ENCODE measurements at places on chromosomes 2 and 18.
A peak's percentile ranks its signal among the peaks of the same experiment; 100 is the strongest.

DNA sequence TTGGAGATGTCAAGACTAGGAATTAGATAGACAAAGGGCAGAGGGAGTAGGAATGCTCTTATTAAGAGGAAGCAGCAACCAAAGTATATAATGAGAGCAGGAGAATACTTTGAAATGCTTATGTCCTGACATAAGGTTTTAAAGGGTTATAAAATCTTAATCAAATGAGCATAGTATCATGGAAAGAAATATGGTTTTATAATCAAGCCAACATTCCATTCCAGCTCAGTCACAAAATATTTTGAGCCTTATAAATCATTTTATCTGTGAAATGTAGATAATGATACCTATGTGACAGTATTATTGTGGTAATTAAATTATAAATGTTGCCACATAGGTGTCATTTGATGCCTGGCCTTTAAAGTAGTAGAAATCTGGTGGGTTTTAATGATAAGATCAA is 17.6 kb downstream of the VSNL1 start:
- peak; percentile 7 for DNase-seq

DNA sequence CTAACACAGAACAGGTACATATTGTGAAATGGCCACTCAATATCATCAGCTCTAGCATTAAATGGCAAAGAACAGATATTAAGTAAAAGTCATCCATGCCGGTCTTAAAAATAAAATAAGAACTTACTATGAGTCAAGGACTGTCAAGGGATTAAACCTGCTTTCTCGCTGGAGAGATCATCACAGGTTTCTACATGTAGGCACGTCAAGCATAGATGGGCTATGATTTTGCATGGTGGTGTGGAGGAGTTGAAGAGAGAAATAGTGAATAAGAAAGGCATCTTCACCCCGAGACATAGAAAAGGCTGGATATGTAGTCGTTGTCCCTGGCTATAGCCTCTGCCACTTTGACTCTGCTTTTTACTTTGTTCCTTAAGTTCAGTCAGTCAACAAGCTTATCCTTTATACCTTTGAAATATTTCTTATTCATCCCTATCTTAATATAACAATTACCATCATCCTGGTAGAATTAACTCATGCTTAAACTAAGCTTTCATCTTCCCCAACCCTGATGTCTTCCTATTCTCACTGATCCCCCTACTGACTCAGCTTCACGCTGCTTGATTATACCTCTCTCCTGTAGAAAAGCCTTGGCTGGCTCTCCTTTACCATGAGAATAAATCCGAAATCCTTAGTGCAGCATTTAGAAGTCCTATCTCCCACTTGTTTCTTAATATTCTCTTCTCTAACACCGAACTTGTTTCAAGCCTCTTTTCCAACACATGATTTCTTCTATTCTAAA is 42.5 kb downstream of the DSC3 start:
- no peak for DNase-seq

- DNase-seq, result no peak
These were observed 19.5 kb downstream of the ARHGAP15 start for GRCh38 chr2:143148757-143149156.

DNA sequence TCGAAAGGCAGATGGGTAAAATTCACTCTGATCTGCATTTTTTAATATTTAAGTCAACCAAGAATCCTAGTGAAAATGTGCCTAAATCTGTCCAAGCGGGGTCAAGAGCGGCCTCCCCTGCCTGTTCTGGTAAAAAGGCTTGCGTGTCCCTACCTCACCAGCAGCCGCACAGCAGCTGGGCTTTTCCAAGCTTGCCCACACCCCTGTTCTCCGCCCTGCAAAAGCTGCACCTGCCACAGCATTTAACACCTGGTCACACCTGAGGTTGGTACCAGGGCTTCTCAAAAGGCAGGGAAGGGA is 25.8 kb upstream of the TMEM182 start:
- no peak for DNase-seq

GRCh38 chr2:134104754-134105153 is 149.1 kb upstream of the MGAT5 start:
- no peak for DNase-seq

DNA sequence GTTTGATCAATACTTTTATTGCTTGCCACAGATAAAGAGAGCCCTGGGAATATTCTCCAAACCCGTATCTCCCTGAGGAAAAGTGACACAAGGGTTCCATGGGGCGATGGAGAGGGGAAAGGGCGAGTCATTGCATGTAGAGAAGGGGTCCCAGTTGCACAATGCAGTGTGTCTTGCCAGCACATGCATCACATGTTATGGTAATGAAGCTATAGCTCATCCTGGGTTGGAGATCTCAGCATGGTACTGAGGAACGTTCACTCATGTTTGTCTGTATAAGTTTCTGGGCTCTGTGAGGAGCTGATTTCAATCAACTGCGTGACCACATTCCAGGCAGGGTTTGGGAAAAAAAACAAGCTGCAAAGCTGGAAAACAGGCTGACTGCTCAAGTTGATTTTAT is 220.7 kb upstream of the MC4R start:
- no peak for DNase-seq

GRCh38 chr2:160934263-160934662 is 226.0 kb upstream of the TANK start:
- DNase-seq, result no peak

DNA sequence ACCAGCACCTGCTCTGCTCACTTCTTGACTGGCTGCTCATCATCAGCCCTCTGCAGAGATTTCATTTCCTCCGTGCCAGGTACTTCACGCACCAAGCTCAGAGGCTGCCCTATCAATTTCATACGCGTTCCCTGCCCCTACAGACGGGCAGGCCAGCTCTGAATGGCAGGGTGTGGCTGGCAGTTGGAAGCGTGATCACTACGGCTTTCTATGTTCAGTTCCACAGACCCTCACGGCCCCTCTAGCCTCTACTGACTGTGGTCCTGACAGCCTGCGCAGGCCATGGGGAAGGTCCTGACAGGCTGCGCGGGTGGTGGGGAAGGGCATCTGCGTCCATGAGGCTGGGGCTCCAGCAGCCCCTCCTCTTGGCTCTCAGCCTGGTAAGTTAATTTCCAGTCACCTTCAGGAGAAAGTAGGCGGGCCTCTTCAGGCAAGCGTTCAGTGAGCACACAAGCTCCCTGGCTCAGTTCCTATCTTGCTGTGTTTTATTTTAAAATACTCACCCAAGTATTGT is 154.8 kb downstream of the ZNF236 start:
- DNase-seq, result no peak

DNA sequence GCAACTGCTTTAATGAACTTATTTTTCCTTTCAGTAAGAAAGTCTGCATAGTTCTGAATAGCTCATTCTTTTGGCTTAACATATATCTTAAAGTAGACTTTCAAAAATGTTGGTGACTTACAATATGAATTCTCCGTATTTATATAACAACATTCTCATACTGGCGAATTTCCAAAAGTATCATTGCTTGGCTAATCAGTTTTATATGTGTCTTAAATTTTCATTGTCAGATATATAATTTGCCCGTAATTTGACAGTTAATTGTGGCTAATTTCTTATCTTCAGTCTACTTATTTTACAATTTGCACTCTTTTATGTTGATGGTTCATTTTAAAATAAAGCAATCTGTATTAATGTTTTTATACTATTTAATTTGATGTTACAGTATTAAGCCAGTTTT is 144.9 kb downstream of the ATP9B start:
- no peak for DNase-seq

GRCh38 chr2:173229086-173229485 is 125.6 kb upstream of the CDCA7 start:
- peak; percentile 10 for DNase-seq

DNA sequence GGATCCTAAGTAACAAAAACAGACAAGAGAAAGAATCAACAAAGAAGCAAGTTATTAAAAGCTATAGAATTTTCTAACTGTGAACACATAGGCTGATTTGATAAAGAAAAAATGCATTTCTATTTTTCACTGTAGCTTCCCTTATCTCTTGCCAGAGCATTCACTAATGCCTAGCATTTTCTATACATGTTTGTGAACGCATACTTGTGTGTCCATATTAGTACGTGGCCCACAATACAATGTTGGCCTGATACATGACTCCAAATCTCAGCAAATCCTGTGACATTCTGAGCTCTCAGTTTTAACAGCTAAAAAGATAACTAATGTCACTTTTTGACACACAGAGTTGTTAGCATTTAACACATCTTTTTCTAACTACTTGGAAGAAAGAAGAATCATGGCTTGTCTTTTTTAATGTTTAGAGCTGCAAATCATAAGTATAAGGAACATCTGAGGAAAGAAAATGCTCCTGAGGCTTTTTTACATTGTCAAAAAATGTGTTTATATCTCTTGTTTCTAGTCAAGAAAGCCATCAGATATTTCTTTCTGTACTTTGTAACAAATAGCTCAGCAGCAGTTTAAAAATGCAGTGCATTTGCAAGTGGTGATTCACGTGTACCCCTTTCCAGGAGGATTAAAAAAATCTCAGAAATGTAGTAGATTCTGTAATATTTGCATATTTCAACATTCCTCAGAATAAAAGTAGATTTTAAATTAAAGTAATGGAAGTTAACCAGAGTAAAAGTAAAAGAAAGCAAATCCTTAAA is 1646.8 kb upstream of the TMEFF2 start:
- peak; percentile 73 for DNase-seq

DNA sequence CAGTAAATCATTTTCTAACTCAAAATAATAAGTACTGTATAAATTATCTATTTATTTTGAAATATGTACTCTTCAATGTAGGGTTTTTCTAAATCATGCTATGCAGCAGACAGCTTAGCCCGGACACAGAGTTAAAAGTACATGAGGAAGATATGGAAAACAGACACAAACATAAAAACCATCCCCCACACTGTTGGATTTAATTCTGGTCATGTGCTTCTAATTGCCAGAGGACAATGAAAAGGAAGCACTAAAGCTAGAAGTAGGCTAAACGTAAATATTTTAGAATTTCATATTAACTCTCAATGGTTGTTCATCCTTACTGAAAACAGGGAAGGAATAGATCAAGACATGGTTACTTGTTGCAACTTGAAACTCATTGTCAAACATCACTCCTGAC is 420.7 kb downstream of the ERBB4 start:
- DNase-seq, result no peak

GRCh38 chr2:166140932-166141331 is 13.1 kb upstream of the SCN1A start:
- DNase-seq, result no peak

- no peak for DNase-seq
These were observed 140.9 kb upstream of the MYCN start for GRCh38 chr2:15799432-15799827.

DNA sequence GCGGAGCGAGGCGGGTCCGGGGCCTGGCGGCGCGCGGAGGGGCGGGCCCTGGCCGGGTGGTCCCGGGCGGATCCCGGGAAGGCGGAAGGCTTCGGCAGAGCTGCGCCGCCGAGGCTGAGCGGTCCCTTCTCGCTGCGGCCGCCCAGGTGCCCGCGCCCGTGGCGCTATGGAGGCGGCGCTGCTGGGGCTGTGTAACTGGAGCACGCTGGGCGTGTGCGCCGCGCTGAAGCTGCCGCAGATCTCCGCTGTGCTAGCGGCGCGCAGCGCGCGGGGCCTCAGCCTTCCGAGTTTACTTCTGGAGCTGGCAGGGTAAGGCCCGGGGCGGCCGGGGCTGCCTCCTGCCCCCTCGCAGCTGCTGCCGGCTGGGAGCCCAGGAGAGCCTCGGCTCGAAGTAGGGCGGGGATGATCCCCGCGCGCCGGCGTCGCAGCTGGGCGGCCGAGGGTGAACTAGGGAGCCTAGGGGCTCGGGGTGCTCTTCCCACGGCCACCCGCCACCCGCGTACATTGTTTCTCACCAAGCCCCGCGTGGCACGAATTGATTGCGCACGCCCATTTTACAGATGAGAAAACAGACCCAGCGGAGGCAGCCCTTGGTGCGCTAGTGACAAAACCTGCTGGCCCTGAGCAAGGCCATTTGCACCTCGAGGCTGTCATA is at the start of gene SLC66A3:
Gene SLC66A3, plus strand, starts transcription at position 87 of the 655 bp plus-strand sequence. Its CDS starts 80 bp downstream, at position 167.
- DNase-seq, result peak; percentile 88

DNA sequence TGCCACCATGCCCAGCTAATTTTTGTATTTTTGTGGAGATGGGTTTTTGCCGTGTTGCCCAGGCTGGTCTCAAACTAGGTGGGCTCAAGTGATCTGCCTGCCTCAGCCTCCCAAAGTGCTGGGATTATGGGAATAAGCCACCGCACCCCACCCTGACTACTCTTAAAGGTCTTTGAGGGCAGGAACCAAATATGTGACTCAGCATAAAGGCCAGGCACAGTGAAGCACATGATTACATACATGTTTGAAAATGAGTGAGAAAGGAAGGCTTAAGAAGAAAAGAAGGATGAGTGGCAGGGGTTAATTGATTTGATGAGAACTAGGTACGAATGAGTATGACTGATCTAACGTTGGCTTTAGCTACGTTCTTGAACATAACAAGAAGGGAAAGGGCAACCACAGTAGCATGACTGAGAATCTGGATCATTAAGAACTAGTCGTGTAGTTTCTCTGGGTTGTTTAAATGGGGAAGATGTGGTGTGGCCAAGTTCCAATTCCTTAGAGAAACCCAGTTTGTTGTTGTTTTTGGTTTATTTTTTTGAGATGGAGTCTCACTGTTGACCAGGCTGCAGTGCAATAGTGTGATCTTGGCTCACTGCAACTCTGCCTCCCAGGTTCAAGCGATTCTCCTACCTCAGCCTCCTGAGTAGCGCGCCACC is 6.8 kb downstream of the RESP18 start:
- no peak for DNase-seq

- no peak for DNase-seq
These were observed 14.9 kb upstream of the ECEL1 start for GRCh38 chr2:232502511-232502910.

GRCh38 chr2:129142465-129142864 is 823.8 kb upstream of the HS6ST1 start:
- no peak for DNase-seq

DNA sequence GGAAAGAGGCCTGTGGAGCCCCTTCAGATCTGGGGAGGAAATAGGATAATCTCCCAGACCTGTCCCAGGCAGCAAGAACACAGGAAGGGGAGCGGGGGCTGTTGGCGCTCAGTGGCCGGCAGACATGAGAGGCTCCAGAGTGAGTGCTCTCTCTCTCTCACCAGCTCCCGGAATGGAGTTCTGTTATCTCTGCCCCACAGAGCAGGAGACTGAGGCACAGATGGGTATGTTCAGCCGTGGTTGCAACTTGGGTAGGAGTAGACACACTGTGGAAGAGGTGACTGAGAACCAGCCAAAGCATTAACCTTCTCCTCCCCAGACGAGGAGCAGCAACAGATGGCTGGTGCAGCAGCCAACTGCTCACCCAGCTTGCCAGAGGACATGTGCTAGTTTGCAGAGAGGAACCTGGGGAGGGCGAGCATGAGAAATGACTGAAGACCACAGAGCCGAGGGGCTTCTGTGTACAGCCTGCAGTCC is 82.0 kb downstream of the NRP2 start:
- no peak for DNase-seq

GRCh38 chr2:200435379-200435778 is 74.5 kb downstream of the KCTD18 start:
- DNase-seq, result peak; percentile 80

- DNase-seq, result no peak
These were observed 9.1 kb downstream of the THNSL2 start for GRCh38 chr2:88179228-88179679.

GRCh38 chr18:23580677-23581367 is 5.5 kb downstream of the NPC1 start:
- peak; percentile 66 for DNase-seq

GRCh38 chr2:200128296-200128695 is 172.9 kb downstream of the MAIP1 start:
- DNase-seq, result no peak

GRCh38 chr2:128232965-128233789 is 85.5 kb downstream of the HS6ST1 start:
- peak; percentile 55 for DNase-seq
